ENCODE measurements at places on chromosomes 6 and 20.

- no peak for DNase-seq
These were observed 24.1 kb upstream of the SALL4 start for GRCh38 chr20:51826372-51826771.

- DNase-seq, result no peak
These were observed 15.3 kb downstream of the IPCEF1 start for GRCh38 chr6:154341336-154341735.

DNA sequence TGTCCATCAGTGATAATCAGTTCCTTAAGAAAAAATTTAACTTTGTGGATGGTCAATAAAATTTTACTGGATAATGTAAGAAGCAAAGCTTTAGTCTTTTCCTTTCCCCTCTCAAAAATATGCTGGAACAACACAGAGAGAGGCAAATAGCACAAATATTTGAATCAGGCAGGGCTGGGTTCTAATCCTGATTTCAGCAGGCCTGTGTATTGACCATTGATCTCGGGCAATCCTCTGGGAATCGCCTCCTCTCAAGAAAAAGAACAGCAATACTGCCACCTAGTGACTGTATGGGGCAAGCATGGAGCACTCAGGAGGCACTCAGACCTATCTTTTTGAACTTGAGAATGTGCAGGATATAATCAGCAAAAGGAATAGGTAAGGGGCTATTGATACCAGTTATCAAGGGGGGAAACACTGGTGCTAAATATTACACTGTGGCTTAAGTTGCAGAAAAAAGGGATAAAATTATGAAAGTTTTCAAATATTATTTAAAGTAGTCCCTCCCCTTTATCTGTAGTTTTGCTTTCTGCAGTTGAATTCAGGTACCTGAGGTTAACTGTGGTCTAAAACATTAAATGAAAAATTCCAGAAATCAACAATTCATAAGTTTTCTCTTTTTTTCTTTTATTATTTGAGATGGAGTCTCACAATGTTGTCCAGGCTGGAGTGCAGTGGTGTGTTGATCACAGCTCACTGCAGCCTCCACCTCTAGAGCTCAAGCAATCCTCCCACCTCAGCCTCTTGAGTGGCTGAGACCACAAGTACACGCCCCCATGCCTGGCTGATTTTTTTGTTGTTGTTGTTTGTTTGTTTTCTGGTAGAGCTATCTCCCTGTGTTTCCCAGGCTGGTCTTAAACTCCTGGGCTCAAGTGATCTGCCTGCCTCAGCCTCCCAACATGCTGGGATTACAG, 91.8 kb upstream of the NHSL1 start:
- DNase-seq, result no peak

DNA sequence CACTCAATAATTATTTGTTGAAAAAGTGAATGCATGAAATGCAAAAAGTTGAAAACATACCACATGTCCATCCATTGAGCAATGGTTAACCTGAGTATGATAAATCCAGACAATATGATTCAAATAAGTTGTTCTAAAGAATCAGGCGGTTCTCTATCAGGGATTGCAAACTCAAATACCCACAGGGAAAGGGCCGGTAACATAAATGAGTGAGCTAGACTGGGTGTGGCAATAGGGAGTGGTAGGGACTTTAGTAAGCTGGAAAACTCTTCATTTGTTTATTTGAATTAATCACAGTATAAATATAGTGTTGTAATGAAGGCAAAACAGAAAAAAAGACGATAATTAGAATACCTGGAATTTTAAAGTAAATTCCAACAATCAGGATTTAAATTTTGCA, 106.3 kb downstream of the BCAS1 start:
- DNase-seq, result no peak

- no peak for DNase-seq
These were observed 98.8 kb upstream of the CEP85L start for GRCh38 chr6:118750143-118750542.

GRCh38 chr6:118146584-118146983, 239.5 kb downstream of the SLC35F1 start:
- no peak for DNase-seq

- no peak for DNase-seq
These were observed 42.4 kb upstream of the GCLC start for GRCh38 chr6:53587291-53587690.

DNA sequence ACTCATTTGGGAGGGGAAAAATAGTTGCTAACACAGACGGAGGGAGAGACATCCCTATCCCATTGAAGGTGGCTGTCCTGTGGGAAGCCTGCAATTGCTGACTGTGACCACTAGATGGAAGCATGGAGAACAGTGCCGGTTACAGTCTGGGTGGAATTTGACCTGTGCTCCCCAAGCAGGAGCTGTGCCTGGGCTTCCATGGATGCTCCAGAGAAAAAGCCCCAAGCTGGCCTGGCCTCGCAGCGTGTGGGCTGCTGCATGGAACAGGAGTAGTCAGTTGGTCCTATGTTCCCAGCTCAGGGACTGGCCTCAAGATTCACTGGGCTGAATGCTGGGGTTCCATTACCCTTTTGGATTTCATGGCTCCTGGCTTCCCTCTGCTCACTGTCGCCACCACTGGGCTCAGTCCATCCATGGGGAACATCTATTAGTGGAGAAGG, 116.3 kb upstream of the CHD6 start:
- peak; percentile 2 for DNase-seq

DNA sequence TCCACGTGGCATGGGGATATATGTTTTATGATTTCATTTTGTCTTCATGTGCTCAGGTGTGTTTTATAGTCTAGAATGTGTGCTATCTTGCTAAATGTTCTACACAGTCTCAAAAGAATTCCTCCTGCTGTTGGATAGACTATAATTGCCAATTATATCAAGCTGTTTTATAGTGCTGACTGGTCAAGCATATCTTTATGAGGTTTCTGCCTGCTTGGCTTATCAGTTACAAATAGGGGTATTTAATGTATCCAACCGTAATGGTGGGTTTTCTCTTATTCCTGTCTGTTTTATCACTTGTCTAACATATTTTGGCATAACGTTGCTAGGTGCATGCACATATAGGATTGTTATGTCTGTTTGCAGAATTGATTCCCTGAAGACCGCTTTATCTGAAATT, 201.3 kb downstream of the EYS start:
- no peak for DNase-seq

- no peak for DNase-seq
These were observed 15.7 kb downstream of the HS3ST5 start for GRCh38 chr6:114327074-114327473.

- no peak for DNase-seq
These were observed 206.9 kb downstream of the IBTK start for GRCh38 chr6:82040405-82041221.

DNA sequence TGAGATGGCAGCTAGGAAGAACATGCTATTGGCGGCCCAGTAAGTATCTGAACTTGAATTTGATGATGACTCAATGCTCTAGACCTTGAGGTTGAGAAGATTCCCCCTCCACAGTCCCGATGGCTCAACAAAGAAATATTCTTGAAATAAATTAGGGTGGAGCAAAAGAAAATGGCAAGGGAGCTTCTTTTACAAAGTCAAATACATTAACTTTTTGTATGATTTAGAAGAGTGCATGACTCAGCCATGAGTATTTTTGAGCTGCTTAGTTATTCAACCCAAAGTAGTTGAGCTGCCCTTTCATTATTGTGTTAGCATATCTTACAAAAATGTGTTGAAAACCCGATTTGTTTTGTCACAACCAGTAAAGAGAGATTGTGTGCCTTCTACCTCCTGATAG, 7.6 kb downstream of the TFAP2C start:
- no peak for DNase-seq

DNA sequence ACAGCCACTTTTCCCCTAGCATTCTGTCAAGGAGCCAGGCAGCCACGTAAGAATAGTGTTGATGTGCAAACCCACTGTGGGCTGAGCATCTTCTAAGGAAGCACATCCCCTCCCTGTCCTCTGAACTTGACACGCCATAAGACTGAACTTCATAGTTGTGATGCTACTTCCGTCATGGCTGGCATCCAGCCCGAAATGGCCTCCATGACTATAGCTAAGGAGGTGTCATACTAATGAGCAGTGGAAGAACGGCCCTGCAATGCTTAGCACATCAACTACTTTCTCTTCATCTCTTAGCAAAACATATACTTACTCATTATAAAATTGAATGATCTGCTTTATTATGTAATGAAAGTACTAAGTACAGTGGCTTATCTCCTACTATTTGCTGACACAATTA, 110.2 kb downstream of the GJA10 start:
- no peak for DNase-seq

DNA sequence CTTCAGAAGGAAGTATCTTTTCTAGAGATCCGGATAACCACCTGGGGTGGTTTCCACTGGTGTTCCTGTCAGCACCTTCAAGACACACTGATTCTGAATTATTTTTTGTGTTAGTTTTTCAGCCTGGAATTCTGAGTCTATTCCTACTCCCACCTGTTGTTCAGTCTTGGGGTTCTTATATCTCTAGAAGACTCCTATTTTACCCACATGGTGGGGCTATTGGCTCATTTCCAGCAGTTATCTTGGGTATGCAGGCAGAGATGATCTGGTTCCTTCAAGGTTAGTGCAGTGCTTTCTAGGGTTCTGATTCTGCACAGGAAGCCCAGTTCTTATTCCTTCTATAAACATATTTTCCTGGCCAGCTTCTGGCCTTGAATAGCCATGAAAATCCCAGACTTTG, 175.6 kb upstream of the PDE7B start:
- DNase-seq, result no peak

DNA sequence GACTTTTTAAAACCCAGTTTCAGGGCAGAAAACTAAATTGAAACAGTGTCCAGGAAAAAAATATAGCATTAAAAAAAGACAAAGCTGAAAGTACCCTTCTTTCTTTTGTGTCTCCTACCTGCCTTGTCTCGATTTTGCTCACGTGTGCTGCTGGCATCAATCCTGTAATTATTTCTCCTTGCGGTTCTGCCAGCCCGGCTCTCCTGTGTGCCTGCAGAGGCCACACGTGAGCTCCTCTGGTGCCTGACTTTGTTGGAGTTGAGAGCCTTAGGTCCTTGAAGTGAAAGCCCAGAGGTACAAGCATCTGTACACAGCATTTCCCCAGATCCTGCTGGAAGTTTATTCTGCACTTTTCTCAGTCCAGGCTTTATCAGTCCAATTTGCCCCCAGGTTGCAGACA, 36.5 kb downstream of the GHRH start:
- DNase-seq, result no peak

DNA sequence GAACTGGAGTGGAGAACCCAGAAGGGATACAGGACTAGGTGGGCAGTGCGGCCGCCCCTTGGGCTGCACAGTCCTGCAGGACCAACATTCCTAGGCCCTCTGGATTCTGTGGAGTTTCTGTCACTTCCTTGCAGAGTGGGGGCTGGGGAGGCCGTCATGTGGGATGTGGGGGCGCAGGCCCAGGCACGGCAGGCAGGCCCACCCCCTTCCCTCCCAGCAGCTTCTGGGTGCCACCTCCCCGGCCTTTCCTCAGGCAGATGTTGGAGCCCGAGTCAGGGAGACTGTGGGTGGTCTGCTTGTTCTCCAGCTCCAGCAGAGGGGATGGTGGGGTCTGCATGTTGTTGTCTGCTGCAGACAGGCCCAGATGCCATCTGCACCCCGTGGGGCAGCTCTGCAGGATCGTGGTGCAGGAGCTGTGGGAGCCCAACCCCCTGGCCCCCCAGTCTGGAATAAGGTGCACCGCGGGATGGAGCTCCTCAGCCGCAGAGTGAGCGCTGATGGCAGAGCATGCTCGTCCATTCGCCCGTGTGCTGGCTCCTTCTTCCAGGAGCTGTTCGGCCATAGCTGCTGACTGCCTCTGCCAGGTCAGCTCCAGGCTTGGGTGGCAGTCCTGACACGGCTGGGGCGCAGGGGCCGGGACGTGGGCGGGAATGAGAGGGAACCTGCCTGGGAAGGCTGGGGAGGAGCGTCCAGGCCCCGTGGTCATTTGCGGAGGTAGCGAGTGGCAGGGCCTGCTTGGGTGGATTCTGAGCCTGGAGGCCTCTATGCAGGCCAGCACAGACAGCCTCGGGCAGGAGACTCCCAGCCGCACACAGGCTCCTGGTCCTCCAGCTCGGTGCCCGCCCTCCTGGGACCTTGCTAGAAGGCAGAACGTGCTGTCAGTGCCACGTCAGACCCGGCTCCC, 18.1 kb downstream of the SLC17A9 start:
- no peak for DNase-seq

DNA sequence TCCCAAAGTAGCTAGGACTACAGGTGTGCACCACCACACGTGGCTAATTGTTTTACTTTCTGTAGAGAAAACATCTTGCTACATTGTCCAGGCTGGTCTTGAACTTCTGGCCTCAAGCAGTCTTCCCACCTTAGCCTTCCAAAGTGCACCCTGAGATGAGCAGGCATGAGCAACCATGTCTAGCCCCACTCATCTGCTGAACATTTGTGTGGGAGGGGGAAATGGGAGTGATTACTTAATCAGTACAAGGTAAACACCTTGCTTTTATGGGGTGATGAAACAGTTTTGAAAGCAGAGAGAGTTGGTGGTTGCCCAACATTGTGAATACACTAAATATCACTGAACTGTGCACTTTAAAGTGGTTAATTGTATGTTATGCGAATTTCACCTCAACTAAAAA, 5.3 kb downstream of the APMAP start:
- no peak for DNase-seq

DNA sequence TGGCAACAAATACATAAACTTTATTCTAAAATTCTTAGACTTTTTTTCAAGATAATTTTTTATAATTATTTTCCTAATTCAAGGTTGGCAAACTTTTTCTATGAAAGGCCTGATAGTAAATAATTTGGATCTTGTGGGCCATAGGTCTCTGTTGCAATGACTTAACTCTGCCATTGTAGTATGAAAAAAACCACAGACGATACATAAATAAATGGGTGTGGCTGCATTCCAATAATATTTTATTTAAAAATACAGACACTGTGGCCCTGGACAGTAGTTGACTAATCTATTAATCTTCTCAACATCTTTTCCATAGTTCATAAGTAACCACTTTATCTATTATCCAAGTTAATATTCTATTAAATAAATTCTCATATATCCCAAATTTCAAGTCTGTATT, 281.1 kb downstream of the SYNE1 start:
- DNase-seq, result no peak

GRCh38 chr20:25389401-25389857, 1.2 kb downstream of the ABHD12 start:
- DNase-seq, result no peak

DNA sequence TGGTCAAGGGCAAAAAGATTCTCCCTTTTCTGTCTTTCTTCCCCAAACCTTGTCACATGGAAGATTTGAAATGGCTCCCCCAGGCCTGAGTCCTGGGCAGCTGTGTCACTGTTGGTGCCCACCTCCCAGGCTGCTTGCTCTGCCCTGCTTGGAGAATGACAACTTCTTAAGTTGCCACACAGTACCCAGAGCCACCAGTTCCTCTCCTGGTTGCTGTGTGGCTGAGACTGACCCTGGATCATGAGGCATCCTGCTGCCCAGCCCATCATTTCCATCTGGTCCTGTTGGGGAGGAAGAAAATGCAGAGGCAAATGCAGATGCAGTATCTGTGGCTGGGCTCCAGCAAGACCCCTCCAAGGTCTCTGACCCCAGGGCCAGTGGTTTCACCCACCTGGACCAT, 113.7 kb downstream of the PHACTR3 start:
- no peak for DNase-seq

- no peak for DNase-seq
These were observed 140.2 kb downstream of the TMEM200A start for GRCh38 chr6:130505808-130506598.

DNA sequence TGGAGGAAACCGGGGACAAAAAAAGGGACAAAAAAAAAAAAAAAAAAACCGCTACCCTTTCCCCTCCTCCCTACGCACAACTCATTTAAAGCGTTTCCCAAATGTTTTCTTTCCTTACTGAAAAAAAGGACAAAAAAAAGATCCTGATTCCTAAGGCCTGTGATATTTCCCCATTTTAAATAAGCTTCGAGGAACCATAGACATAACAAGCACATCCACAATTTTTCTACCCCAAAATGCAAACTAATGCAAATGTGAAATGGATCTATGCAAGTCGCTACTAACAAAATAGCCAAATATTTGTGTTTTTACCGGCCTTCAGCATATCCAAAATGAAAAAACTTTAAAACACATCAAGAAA, 1.4 kb upstream of the ZNF217 start:
- DNase-seq, result no peak

Data from T-helper 1 cell (primary cell).